ENCODE measurements at places on chromosomes 16 and 17.

GRCh38 chr17:1484676-1485422 is 7.6 kb downstream of the MYO1C start:
- peak; percentile 32 for DNase-seq

GRCh38 chr17:59311051-59311468 is 20.4 kb upstream of the YPEL2 start:
- DNase-seq = no peak

DNA sequence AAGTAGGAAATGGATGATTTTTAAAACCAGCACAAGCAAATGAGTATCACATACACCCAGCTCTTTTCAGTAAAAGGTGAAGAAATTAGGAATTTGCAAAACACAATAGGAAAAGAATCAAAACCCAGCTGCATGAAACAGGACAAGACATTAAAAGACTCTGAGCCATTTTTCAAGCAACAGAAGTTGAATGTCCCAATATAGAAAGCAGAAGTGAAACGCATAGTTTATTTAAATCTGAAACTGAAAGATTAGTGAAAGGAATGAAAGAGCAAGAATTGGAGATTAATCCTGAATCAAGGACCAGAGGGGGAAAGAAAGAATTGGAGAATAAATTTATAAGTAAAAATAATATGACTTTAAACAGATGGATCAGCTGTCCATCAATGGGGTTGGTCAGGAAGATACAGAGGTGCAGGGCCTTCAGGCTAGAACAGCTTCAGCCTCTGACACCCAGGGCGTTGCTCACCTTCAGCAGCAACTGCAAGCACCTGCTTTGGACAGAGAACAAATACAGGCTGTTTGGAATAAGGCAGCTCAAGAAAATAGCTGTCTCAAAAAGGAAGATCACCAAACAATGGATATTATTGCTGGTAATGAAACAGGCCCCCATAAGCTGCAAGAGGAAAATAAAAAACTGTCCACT is 3.9 kb upstream of the ARHGAP17 start:
- no peak for DNase-seq

- no peak for DNase-seq
Measured at GRCh38 chr16:583815-584591, 5.9 kb upstream of the RAB40C start.

- DNase-seq = no peak
Measured at GRCh38 chr17:74812109-74813009, 36.2 kb upstream of the NAT9 start.

DNA sequence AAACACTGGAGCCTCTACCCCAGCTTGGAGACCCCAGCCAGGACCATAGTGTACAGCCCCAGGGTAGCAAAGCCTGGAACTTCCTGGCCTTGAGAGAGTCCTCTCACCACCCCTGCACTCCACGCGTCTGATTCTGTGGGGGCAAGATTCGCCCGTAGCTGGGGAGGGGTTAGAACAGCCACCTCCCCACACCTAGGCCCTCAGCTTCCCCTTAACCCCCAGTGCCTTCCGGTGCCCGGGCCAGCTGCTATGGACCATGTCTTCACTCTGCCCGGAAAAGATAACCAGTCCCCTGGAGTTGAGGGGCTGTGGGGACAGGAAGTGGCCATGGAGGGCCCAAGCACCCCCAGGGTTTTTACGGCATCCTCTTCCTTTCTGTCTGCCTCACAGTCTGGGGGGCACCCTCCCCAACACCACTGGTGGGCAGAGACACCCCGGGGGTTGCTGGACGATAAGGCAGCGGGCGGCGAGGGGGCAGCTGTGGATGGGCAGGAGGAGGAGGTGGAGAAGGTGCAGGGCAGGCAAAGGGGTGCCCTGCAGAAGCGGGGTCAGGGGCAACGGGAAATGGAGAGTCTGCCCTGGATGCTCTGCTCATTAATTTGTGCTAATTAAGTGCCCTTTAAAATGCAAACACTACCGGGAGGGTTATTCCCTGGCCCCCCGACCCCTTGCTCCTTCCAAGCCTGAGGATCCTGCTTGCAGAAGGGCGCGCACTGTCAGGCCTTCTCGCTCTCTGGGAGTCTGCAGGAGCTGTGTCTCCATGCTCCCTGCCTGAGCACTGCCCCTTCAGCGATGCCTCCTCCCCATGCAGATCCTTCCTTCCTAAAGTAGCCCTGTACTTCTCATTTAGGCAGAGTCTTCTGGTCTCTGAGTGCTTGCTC is 2.4 kb downstream of the PRSS27 start:
- no peak for DNase-seq

GRCh38 chr17:1251866-1252608 is 18.2 kb upstream of the BHLHA9 start:
- no peak for DNase-seq

DNA sequence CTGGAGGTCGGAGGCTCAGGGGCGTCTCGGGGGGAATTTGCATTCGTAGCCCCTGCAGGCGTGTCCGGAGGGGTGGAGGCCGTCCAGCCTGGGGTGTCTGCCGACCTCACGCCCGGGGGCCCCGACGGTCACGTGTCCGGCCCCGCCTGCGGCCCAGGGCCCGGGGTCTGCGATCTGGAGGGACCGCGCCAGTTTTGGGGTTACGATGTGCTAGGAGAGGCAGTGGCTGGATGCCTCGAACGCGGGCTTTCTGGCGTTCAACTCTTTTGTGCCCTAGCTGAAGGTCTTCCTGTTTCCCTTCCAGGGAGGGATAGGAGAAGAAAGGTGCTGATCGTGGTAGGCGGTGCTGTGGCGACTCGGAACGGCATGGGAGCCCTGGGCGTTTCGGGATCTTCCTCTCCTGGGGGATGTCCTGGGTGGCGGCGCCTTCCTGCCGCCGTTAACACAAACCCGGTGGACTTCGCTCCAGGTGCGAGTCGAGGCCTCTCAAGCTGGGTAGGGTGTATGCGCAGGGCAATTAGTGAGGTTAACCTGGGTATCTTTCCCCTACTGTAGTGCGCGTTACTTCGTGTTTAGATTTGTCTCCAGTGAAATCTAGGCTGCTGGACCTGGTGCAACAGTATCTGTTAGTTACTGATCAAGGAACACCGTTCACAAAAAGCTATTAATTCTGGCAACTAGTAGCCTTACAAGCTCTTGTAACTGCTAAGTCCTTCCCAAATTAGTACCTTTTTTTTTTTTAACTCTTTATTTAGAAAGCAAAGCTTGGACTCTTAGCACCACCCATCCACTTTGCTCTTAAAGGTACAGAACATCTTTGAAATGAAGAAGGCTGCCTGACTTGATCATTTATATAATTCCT is 1.3 kb downstream of the AKAP1 start:
- DNase-seq = no peak

DNA sequence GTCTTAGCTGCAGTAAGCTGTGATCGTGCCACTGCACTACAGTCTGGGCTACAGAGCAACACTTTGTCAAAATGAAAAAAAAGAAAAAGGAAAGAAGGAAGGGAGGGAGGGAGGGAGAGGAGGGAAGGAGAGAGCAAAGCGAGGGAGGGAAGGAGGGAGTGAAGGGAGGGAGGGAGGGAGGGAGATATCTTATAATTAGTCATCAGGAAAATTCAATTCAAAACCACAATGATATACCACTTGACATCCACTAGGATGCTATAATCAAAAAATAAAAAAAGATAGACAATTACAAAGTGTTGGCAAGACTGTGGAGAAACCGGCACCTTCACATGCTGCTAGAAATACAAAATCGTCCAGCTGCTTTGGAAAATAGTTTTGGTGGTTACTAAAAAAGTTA is 93.8 kb downstream of the CDC27 start:
- no peak for DNase-seq

GRCh38 chr16:76835779-76836300 is 355.1 kb upstream of the MON1B start:
- no peak for DNase-seq

DNA sequence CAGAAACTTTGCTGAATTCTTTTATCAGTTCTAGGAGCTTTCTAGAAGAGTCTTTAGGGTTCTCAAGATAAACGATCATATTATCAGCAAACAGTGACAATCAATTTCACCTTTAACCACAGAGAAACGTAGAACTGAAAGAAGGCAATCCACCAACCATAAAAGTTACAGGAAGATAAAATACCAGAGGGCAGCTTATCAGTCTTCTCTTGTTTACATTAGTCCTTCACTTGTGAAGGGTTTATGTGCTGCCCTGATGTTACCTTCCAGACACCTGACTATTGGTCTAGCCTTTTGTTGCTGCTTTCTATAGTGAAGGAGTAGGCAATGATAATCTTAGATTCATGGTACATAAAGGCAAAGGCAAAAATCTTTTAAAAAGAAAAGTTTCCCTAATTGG is 73.2 kb upstream of the EFCAB3 start:
- no peak for DNase-seq

- DNase-seq = no peak
Measured at GRCh38 chr16:56202036-56202435, 10.7 kb downstream of the GNAO1 start.

DNA sequence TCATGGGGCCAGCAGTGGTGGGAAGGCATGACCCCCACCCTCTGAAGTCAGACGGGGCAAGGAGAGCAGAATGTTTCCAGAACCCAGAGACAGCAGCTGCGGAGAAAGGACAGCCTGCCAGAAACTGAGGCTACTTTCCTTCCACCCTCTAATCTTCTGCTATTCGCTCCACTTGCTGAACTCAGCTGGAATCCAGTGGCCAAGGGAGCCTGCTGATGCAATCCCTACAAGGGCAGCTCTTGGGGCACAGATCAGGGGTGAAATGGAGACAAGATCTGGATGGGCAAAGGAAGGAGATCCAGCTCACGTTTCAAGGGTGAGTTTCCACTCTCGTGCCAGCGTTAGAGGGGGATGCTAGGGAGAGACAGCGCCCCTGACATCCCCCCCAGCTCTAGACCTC is 479.1 kb downstream of the SLC39A11 start:
- DNase-seq = no peak

GRCh38 chr17:71558901-71559300 is 561.9 kb upstream of the SOX9 start:
- DNase-seq = no peak

DNA sequence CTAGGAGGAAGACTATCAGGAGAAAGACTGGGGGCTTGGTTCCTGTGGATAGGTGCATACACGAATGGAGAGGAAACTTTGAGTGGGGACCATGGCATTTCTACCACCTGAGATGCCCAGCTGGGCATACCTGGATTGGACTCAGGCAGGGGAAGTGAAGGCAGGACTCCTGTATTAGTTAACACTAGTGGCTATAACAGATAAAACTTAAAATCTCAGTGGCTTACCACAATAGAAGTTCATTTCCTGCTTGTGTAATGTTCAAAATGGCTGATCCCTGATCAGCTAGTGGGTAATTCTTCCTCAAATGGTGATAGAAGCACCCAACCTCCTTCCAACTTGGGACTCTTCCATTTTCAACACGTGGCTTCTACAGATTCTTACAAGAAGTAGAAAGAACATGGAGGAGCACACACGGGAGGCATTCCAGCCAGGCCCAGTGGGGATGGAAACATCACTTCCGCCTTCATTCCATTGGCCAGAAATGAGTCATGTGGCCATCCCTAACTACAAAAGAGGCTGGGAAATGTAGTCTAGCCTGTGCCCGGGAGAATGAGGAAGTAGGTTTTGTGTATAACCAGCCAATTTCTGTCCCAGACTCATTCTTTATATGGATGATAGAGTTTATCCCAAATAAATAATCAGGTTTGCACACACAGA is 112.1 kb downstream of the UTP18 start:
- DNase-seq = no peak

DNA sequence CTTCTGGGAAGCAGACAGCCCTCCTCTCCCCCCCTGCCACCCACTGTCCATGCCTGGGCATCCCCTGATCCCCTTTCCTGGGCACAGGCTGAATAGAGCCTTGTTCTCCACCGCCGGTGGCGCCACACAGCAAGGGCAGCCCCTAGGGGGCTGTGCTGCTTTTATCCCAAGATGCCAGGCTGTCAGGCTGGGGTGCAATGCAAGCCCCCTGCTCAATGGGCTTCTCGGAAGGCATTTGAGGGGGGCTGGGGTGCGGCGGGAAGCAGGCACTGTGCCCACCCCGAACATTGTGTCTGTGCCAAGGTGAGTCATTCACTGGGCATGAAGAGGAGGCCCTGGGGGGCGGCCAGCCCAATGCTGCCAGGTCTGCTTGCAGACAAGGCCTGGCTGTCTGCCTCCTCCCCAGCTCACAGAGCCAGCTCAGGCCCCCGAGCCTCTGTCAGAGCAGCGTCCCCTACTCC is 1.5 kb upstream of the GFAP start:
- no peak for DNase-seq

DNA sequence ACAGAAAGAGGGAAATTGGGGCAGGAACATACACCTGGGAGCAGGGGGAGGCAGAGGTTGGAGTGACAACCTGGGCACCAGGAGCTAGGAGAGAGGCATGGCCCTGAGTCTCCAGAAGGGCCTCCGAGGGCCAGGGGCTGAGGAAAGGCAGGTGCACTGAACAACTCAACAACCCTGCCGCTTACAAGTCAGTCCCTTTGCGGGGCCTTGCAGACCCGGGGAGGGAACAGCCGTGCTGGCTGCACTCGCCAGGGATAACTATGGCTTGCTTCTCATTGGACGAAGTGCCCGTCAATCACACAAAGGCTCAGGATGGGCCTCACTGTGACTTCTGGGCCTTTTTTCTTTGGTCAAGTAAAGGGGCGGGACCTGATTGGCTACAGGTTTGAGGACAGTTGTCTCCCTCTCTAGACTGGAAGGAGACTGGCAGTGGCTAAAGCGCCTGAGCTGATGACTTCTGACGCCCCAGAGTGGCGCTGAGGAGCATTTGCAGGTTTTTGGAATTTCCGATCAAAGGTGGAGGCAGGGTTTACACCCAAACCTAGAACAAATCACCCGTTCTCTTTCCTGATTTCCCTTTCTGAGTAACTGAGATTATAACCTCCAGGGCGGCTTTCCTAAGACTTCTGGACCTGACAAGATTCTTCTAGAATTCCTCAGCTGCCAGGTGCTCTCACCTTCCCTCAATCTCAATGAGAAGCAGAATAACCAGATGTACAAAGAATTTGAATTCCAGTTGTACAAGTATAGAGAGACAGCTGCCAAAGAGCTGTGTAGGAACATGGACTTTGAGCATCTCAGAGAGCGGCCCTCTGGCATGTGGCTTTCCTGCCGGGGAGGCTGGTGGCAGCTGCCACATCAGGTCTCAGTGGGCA is 27.6 kb upstream of the ST6GALNAC2 start:
- no peak for DNase-seq

GRCh38 chr16:70657956-70658355 is 11.6 kb downstream of the IL34 start:
- no peak for DNase-seq

- no peak for DNase-seq
Measured at GRCh38 chr16:81513204-81514040, 68.8 kb downstream of the CMIP start.

DNA sequence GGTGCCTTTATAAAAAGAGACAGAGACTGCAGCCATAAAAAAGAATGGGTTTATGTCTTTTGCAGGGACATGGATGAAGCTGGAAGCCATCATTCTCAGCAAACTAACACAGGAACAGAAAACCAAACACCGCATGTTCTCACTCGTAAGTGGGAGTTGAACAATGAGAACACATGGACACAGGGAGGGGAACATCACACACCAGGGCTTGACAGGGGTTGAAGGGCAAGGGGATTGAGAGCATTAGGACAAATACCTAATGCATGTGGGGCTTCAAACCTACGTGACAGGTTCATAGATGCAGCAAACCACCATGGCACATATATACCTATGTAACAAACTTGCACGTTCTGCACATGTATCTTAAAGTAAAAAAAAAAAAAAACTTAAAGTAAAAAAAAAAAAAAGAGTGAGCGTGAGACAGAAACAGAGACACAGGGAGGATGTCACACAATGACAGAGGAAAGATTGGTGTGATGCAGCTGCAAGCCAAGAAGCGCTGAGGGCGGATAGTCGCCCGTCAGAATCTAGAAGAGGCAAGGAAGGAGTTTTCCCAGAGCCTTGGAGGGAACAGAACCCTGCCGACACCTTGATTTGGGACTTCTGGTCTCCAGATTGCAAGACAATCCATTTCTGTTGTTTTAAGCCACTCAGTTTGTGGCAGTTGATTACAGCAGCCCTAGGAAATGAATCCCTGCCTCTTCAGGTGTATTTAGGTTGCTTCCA is 27.4 kb upstream of the TNS4 start:
- DNase-seq = no peak

All from stimulated activated CD8-positive, alpha-beta memory T cell treated with anti-CD3 and anti-CD28 coated beads, Interleukin-4, amount 100 ng/mL, for 4 hours (primary cell).